Left cardiac atrium (tissue), 4 donors: ENCODE measurements at places on chromosomes 13 and 19. TPM values are rescaled to one million over a fixed set of nuclear protein-coding genes. Genes with fewer than 3 reads are reported as not detected.

DNA sequence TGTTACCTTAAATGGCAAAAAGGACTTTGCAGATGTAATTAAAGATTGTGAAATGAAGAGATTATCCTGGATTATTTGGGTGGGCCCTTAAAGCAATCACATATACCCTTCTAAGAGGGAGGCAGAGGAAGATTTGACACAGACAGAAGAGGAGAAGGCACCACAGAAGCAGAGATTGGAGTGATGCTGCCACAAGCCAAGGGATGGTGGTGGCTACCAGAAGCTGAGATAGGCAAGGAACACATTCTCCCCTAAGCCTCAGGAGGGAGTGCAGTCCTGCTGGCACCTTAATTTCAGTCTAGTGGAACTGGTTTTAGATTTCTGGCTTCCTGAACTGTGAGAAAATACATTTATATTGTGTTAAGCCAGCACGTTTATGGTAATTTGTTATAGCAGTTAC lies 24.2 kb downstream of the DEDD2 start:
- no peak for DNase-seq

The ZNF556 gene
- not detected for total RNA-seq

DNA sequence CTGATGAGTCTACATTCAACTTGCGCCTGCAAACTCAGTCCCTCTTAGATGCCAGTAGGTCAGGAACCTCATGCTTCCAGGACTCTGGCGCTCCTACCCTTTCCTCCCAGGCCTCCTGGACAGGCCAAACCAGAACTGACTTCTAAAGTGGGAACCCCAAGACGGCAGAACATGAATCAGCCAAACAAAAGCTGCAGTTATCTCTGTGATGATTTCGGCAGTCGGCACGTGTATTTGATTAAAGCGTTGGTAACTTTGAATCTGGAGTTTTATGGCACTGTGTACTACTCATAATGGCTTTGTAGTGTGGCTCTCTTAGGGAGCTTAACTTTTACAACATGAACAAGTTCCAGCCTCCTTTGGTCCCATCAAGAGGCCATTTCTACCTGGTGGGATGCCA lies 13.7 kb downstream of the ACTN4 start:
- no peak for DNase-seq

GRCh38 chr19:44050740-44051649 lies 841 bp upstream of the ZNF223 start:
- DNase-seq = no peak

The FFAR3 gene
- 0.18 TPM for total RNA-seq

The ATXN8OS gene
- not detected for total RNA-seq

The TTC9B gene
- total RNA-seq = not detected

- DNase-seq = no peak
These were observed 31.0 kb downstream of the CRYL1 start for GRCh38 chr13:20494656-20495055.

GRCh38 chr13:37481011-37481884 lies 117.3 kb downstream of the POSTN start:
- DNase-seq = no peak

DNA sequence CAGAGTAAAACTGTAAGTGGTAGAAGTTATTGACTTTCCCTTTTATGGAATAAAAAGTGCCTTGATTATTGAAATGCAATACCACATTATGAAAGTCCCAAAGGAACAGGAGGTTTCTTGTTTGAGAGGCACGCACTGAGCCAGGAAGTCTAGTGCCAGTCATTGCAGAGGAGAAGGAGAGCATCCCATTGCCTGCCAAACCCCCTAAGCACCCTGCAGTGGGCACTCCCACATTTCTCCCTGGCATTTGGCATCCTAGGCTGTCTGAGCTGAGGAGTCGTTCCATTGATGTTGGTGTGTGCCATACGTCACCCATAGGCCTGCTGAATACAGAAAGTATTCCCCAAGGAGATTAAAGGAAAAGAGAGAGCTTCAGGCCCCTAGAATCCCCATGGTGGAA lies 85.7 kb upstream of the MBNL2 start:
- DNase-seq = no peak

- DNase-seq = no peak
These were observed 991.7 kb downstream of the EFNB2 start for GRCh38 chr13:105543742-105544141.

- peak; percentile 64 for DNase-seq
These were observed 90.4 kb downstream of the COL4A1 start for GRCh38 chr13:110216398-110217041.

The RASAL3 gene
- total RNA-seq = 1.7 TPM

DNA sequence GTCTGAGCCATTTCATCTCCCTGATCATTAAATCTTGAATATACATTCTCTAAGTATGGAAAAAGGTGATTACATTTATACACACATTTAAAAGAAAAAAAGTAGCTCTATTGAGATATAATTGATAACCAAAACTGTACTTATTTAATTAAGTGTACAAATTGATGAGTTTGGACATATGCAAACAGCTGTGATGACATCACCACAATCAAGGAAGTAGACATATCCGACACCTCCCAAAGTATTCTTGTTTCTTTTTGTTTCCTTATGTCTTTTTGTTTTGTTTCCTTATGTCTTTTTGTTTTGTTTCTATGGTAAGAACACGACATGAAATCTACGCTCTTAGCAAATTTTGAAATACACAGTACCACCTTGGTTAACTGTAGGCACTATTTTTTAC lies 1393.9 kb upstream of the MIR17HG start:
- DNase-seq = no peak

DNA sequence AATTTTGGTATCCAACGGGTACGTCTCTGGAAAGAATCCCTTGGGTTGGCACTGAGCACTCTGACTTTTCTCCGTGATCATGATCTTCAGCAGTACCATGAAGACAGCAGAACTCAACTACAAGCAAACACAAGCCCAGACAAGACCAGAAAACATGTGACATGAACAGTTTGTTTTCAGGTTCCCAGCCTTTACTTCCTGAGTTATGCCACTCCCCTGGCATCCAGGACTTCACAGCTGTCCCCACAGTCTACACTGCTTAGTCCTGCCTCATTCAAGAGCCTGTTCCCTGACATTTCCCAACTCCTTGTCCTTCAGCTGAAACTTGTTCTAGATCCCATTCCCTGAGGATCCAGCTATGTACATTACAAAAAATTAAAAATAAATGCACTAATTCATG lies 4.9 kb upstream of the N4BP2L1 start:
- DNase-seq = no peak

GRCh38 chr19:45793178-45793564 lies 526 bp upstream of the DMWD start:
- DNase-seq = no peak

- DNase-seq = no peak
These were observed 7.2 kb downstream of the GPX4 start for GRCh38 chr19:1110809-1111640.

DNA sequence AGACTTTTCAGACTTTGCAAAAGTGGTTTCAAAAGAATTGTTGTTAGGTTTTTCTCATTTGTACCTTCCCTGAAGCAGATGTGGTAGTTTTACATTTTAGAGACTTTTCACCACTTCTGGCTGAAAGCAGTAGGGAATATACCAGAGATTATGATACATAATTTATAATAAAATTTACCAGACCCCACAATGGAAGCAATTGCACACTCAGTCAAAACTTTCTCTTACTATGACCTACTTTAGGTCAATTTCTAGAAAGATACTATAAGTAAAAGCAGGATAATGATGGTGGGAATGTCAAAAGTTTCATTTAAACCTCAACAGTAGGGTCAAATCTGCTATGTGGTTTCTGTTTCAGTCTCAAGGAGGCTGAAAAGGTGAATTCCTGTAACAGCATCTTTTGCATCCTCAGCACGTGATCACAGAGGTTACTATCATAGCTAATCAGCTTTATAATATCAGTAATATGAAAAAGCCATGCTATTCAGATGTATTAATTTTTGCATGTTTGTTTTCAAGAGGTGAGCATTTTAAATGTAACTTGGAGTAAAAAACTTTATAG lies 26.9 kb downstream of the PCCA start:
- no peak for DNase-seq

- DNase-seq = no peak
These were observed 27.1 kb upstream of the CCNA1 start for GRCh38 chr13:36405151-36405550.

DNA sequence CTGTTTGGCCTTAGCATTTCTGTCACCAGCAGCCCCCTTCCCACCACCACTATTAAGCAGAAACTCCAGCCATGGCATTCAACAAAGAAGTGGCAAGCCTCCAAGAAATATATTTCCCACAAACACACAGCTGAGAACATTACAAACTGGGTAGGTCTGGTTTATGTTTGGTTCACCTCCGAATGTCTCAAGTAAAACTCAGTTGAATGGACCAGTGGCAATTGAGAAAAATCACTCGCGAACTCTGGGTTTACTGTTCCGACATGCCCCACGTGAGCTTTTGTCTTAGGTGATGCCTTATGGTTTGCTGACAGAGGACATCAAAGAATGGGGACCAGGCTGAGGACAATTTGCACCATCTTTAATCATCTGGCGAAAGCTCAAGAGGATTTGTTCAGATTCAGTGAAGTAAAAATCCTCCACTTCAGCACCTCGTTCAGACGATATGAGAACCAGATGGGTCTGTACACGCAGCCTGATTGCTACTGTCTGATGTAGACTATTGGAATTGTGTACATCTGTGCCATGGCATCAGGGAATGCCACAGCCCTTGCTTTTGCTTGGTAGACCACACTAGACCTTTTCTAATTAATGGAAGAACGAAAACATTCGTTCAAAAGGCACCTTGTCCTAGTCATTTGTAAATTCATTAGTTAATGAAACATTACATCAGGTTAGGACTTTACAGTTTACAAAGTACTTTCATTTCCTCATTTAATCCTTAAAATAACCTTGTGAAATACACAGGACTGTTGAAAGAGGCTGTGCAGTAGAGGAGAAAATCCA lies 59.4 kb downstream of the SLC10A2 start:
- DNase-seq = no peak

- no peak for DNase-seq
These were observed 128.9 kb upstream of the RXFP2 start for GRCh38 chr13:31610270-31610998.

The ADAMTSL5 gene
- 18.9 TPM for total RNA-seq

DNA sequence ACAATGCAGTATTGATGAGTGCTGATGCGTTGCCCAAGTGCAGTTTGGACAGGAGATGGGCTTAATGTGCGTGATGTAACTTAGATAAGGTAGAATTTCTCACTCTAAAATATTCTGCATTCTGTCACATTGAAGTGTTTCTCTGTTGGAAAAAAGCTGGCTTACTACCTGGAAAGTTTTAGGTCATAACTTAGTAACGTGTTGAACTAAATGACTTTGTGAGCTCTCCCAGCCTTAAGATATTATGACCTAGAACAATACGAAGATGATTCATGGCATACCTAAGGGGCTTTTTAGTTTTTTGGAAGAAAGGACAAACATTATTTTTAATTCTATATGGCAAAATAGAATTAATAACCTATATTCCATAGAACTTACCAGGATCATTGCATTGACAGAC lies 9.0 kb downstream of the UFM1 start:
- no peak for DNase-seq

GRCh38 chr13:55553701-55554100 lies 1587.0 kb upstream of the PRR20A start:
- no peak for DNase-seq

DNA sequence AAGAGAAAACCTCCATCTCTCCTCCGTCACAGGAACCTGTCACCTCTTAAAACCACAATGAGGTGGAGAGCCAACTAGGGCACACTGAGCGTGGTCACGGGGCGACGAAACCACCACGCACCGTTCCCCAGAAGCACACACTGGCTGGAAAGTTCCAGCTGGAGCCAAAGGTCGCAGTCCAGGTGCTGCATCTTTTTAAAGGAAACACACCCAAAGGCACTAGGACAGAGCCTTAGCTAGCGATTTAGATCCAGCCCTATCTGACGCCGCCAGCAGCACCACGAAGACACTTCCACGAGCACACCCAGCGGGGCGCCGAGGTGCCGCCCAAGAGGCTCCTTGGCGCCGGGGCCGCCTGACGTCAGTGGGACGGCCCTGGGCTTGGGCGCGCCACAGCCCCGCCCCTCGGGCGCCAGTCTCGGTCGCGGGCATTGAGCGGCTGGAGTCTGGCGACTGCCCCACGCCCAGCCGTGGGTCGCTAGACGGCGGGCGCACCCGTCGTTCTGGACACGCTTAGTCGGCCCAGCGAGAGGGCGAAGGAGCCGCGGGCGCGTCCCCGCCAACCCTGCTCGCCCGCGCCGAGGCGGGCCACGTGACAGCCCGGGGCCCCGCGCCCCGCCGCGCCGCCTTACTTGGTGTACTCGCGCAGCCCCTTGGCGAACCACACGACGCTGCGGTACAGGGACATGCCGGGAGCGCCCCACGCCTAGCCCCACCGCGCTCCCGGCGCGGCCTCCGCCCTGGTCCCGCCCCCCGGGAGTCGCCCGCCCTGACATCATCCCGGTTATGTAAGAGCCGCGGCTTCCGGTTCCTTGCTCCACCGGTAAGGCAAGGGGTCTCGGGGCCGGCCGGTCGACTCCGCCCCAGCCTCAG lies at the start of gene DHRS12:
TSS of gene DHRS12 (minus strand) at position 742 of the 873 bp plus-strand sequence. CDS start 4,504 bp downstream, outside the sequence.
- peak; percentile 93 for DNase-seq

- no peak for DNase-seq
These were observed 18.4 kb upstream of the URI1 start for GRCh38 chr19:29923653-29924052.

DNA sequence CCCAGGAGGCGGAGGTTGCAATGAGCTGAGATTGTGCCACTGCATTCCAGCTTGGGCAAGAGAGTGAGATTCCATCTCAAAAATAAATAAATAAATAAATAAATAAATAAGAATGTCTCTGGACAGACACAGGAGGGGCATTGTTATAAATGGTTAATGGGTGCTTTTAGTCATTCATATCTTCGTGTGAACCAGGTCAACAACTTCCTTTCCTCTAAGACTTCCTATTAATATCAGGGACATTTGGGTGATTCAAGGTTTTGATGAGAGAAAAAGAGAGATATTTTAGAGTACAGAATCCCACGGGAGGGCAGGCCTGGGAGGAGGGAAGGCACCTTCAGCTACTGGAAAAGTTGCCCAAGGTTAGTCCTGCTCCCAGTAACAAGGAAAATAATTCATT lies 23.9 kb downstream of the DHRS12 start:
- no peak for DNase-seq

DNA sequence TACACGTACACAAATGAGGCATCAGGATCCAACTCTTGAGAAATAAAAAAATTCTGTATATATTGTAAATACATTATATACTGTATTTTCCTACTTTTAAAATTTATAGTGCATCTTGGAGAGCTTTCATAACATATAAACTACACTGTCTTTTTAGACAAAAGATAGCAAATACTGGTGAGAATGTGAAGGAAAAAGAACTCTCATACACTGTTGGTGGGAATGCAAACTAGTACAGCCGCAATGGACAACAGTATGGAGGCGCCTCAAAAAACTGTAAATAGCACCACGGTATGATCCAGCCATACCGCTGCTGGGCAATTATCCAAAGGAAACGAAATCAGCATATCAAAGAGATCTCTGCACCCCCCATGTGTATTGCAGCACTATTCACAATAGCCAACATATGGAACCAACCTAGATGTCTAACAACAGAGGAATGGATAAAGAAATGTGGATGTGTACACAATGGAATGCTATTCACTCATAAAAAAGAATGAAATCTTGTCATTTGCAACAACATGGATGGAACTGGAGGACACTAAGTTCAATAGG lies 292.4 kb downstream of the EFNB2 start:
- no peak for DNase-seq

The OR4F17 gene
- not detected for total RNA-seq

The KIR3DL1 gene
- not detected for total RNA-seq

The ITGBL1 gene
- total RNA-seq = 16.1 TPM
